ENCODE measurements at places on chromosomes 13 and 19.

- DNase-seq = no peak
These were observed 128.7 kb downstream of the MAB21L1 start for GRCh38 chr13:35347679-35348205.

GRCh38 chr19:46317339-46317738 is 20.5 kb downstream of the HIF3A start:
- no peak for DNase-seq

DNA sequence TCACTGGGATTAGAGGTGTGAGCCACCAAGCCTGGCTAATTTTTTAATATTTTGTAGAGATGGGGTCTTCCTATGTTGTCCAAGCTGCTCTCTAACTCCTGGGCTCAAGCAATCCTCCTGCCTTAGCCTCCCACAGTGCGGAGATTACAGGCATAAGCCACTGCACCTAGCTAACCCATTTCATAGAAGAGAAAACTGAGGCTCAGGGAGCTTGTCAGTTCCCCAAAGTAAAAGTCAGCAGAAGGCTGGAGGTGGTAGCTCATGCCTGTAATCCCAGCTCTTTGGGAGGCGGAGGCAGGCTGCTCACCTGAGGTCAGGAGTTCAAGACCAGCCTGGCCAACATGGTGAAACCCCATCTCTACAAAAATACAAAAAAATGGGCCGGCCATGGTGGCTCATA is 8.8 kb upstream of the HOMER3 start:
- DNase-seq = no peak

DNA sequence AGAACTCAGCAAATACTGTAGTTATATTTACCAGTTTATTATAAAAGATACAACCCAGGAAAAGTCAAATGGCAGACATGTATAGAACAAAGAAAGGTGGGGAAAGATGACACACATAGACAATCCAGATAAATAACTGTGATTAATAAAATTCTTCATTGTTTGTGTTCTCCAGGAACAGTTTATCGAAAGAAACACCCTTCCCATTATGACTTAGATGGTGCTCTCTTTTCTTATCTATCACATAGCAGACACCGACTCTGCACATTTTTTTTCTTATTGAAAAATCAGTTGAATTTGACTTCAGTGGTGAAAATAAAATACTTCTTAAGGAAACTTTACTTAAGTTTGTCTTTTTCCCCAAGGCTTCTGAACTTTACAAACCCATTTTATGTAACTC is 6.2 kb downstream of the ZNF708 start:
- no peak for DNase-seq

GRCh38 chr19:46349311-46349993 is 2.6 kb downstream of the PPP5C start:
- no peak for DNase-seq

DNA sequence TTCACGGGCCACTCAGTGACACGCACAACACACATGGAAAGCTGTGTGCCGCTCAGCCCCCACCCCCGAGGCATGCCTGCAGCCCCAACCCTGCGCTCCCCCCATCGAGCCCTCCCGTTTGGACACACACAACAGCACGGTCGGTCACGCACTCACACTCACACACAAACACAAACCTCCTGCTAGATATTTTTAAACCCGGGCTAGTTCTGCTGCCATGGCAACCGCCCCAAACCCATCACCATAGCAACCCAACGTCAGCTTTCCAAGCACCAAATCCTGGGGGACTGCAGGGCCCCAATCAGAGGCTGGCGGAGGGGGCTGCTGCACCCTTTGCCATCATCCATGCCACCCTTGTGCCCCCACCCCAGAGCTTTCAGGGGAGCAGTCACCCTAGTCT is 2.5 kb upstream of the NOVA2 start:
- DNase-seq = no peak

GRCh38 chr19:46697204-46697960 is 19.5 kb downstream of the PRKD2 start:
- peak; percentile 29 for DNase-seq

- DNase-seq = no peak
These were observed 22.8 kb upstream of the CD70 start for GRCh38 chr19:6613711-6614110.
